Activated CD4-positive, alpha-beta memory T cell treated with anti-CD3 and anti-CD28 coated beads, Interleukin-2, amount 10 ng/mL, durations not matched to agents 7 days and 5 days (primary cell): ENCODE measurements at places on chromosomes 2 and 18. TPM values are rescaled to one million over a fixed set of nuclear protein-coding genes. Genes with fewer than 3 reads are reported as not detected.
A peak's percentile ranks its signal among the peaks of the same experiment; 100 is the strongest.

GRCh38 chr2:118635891-118636290, 211.6 kb downstream of the EN1 start:
- H3K4me3 ChIP-seq: no peak overlapping the region
- no peaks in the 10 kb centered on the region for H3K4me1 ChIP-seq
- no peak for DNase-seq
- H3K27me3 ChIP-seq: no peaks in the 10 kb centered on the region
- H3K36me3 ChIP-seq: no peaks in the 10 kb centered on the region
- H3K27ac ChIP-seq: no peak overlapping the region

Gene CRYGC
- not detected for total RNA-seq

Gene BOD1L2
- not detected for total RNA-seq

DNA sequence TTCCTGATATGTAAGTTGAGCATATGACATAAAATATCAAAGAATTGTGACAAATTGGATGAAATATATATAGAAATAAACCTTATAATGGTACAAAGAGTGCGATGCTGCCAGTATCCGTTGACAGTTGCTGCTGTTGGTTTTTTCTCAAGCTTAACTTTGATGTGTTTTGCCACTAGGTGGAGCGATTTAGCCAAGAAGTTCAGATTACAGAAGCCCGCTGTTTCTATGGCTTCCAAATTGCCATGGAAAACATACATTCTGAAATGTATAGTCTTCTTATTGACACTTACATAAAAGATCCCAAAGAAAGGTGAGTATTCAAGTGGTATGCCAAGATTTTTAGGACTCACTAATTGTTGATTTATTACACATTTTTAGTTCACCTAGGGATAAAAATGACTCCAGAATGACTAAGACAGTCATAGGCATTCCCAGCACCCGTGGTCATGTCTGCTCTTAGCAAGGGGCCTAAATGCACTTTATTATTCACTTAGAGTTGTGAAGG, 2.1 kb downstream of the RRM2 start:
- peaks cover 82% of the 10 kb centered on the region for H3K36me3 ChIP-seq
- peak; percentile 54 for DNase-seq
- H3K4me3 ChIP-seq: peak overlapping the region; percentile 97
- peaks cover 68% of the 10 kb centered on the region for H3K4me1 ChIP-seq

- H3K36me3 ChIP-seq: no peaks in the 10 kb centered on the region
- no peaks in the 10 kb centered on the region for H3K4me1 ChIP-seq
- no peak overlapping the region for H3K27ac ChIP-seq
Observed at GRCh38 chr2:235577404-235578330, 83.8 kb downstream of the AGAP1 start.

Gene LINC00305
- not detected for total RNA-seq

- H3K27me3 ChIP-seq: peaks cover 8% of the 10 kb centered on the region
- no peaks in the 10 kb centered on the region for H3K36me3 ChIP-seq
- H3K4me1 ChIP-seq: peaks cover 5% of the 10 kb centered on the region
- H3K27ac ChIP-seq: no peak overlapping the region
Observed at GRCh38 chr2:226701052-226701451, 98.6 kb downstream of the IRS1 start.

- no peaks in the 10 kb centered on the region for H3K4me1 ChIP-seq
- no peaks in the 10 kb centered on the region for H3K27me3 ChIP-seq
- no peak overlapping the region for H3K27ac ChIP-seq
- H3K36me3 ChIP-seq: no peaks in the 10 kb centered on the region
Observed at GRCh38 chr2:128563348-128563687, 244.7 kb upstream of the HS6ST1 start.

DNA sequence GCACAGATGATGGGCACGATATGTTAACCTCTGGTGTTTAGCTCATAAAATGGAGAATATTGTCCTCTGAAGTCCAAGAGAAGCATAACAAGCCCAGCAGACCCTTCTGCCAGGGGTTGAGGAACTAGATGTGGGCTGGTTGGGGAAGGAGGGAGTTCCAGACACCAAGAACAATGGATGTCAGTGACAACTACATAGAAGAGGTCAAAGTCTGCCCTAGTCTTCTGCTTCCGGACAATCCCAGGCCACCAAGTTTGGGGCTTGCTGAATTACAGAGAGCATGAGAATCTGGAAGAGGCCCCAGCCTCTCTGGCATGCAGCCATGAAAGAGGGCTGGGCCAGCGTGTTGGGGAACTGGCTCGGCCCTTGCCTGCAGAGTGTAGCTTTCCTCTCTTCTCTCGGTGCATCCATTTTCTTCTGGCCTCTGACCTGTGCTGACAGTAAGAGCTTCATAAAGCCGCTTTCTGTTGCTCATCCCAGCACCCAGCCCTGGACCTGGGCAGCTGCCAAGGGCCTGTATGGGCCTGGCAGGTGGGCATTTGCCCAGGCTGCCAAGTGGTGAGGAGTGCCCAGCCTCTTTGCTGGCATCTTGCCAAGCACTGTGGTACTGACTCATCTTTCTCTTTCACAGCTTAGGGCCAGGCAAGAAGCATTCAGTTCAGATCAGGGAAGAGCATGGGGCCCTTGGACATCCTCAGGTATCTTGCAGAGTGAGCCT, 14.6 kb upstream of the LAPTM4A start:
- H3K4me1 ChIP-seq: no peaks in the 10 kb centered on the region
- no peak overlapping the region for H3K27ac ChIP-seq
- peaks cover 4% of the 10 kb centered on the region for H3K27me3 ChIP-seq
- DNase-seq: no peak
- no peak overlapping the region for H3K4me3 ChIP-seq

Gene CKAP2L
- 66.3 TPM for total RNA-seq
